Stimulated activated CD8-positive, alpha-beta memory T cell treated with anti-CD3 and anti-CD28 coated beads, Interleukin-7, amount 100 ng/mL, for 1 hour (primary cell): ENCODE measurements at places on chromosomes 16 and 17.

GRCh38 chr16:49473773-49474172 is 100.2 kb downstream of the C16orf78 start:
- DNase-seq, result no peak

GRCh38 chr17:47962901-47963300 is 5.2 kb upstream of the PRR15L start:
- no peak for DNase-seq

DNA sequence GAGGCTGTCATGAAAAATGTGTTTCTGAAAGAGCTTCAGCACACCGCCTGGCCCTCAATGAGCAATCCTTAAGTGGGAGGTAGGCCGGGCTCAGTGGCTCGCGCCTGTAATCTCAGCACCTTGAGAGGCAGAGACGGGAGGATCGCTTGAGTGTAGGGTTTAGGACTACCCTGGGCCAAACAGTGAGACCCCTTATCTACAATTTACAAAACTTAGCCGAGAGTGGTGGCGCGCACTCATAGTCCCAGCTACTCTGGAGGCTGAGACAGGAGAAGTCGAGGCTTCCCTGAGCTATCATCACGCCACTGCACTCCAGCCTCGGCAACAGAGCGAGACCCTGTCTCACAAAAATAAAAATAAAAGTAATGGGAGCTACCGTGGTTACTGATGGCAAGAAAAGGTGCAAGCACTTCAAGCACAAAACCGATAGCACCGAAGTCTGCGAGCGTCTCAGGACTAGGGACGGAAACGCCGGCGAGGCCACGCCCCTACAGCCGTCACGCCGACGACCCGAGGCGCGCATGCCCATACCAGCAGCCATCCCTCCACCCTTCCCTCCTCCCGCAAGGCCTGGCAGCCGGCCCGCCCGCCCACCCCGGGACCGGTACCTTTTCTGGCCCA is 607 bp downstream of the THUMPD1 start:
- DNase-seq, result peak; percentile 81

GRCh38 chr17:321386-321941 is 31.1 kb downstream of the RPH3AL start:
- no peak for DNase-seq

- no peak for DNase-seq
Measured at GRCh38 chr16:86364653-86365380, 145.5 kb upstream of the FOXF1 start.

DNA sequence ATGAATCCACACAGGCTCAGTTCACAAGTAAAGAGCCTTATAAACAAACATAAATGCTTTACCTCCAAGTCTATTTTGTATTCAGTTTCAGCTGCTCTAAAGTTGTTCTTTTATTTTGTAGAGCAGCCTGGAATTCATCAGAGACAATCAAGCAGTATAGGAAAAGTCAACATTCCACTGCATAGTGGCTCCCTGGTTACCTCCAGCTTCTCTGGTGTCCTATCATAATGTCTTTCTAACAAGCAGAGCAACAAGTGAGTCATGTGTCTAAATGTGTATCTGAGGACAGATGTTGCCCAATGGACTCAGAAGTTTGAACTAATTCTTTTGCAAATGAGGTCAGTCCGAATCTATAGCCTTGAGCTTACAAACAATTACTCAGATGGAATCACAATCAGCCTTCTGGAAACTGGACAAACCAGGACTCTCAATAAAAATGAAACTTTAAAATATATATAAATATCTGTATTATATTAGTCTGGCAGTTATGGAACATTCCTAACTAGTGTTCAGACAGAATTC is 292.0 kb upstream of the TOM1L1 start:
- no peak for DNase-seq

DNA sequence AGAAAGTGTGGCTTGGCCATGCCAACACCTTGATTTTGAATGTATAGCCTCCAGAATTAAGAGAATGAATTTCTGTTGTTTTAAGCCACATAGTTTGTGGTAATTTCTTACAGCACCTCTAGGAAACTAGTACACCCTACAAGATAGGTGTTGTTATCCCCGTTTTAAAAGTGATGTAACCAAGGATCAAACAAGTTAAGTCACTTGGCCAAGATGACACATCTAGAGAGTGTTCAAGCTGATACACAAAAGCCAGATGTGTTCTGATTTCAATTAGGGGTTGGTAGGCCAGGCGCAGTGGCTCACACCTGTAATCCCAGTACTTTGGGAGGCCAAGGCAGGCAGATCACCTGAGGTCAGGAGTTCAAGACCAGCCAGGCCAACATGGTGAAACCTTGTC is 396.5 kb upstream of the SOX9 start:
- no peak for DNase-seq
